ENCODE measurements at places on chromosomes 1 and 21.

- peak; percentile 93 for DNase-seq
Observed at GRCh38 chr21:37266515-37267221, 466 bp downstream of the VPS26C start.

- DNase-seq, result no peak
Observed at GRCh38 chr1:41580021-41580420, 95.5 kb upstream of the EDN2 start.

GRCh38 chr1:243850202-243850451 lies at the start of gene AKT3:
Gene AKT3 (minus strand): TSS chr1:243850243. CDS start chr1:243843170, 7,073 bp downstream.
- peak; percentile 73 for DNase-seq

GRCh38 chr1:61853583-61853982 lies 111.3 kb downstream of the PATJ start:
- DNase-seq, result no peak

GRCh38 chr1:38745476-38746401 lies 113.8 kb downstream of the RRAGC start:
- no peak for DNase-seq

GRCh38 chr21:45742247-45742646 lies 98.7 kb downstream of the PCBP3 start:
- DNase-seq, result no peak

GRCh38 chr1:3471356-3472087 lies 17.1 kb downstream of the ARHGEF16 start:
- DNase-seq, result peak; percentile 78

- no peak for DNase-seq
Observed at GRCh38 chr1:7444363-7444762, 326.7 kb upstream of the VAMP3 start.

DNA sequence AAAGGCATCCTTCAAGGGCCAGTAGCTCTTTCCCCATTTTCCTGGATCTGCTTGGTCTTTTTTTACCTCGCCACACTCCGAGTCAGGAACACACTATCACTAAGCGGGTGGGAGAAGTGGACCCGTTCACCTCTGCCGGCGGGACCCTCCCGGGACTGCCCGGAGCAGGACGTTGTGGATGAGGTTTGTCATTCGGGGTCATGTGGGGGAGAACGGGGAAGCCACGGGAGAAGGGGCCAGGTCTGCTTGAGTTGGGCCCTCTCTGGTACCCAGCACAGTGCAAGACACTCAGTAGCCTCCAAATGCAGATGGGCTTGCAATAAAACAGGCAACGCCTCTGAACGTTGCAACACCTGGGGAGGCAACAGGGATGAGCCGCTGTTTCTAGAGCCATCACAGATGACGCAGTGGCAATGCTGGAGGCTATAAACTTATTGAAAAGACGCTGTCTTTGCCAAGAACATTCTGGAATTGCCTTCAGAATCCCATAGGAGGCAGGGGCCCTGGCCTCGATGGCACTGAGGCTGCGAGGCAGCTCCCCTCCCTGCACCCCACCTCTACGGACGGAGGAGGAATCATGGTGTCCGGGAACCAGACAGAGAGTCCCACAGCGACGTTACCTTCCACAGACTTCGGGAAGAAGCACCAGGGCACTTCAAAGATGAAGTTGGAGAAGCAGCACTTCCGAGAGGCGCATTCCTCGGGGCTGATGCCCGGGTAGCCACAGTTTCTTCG lies 3.8 kb downstream of the TFF2 start:
- DNase-seq, result no peak

DNA sequence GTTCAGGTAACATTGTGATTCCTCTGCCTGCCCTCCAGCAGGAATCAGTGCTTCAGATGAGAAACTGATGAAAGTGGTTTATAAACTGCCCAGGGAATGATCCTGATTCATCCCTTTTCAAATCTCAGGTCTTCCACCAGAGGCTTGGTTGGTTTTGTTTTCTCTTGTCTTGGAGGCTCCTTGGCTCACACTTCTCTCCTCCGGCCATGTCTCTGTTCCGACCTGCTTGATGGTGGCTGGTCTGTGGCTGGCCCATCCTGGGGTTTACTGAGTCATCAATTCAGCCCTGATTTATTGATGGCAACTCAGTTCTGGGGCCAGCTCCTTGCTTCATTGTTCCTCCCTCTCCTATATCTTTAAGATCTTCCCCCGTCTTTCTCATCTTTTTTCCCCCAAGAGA lies 56.6 kb upstream of the SLC2A1 start:
- DNase-seq, result no peak
